ENCODE measurements at places on chromosomes 1 and 21. TPM values are rescaled to one million over a fixed set of nuclear protein-coding genes. Genes with fewer than 3 reads are reported as not detected.

The ZNF695 gene
- total RNA-seq, result 3.0 TPM

GRCh38 chr1:205353612-205354011 lies 3.1 kb downstream of the KLHDC8A start:
- DNase-seq, result no peak

The TMOD4 gene
- total RNA-seq, result not detected

DNA sequence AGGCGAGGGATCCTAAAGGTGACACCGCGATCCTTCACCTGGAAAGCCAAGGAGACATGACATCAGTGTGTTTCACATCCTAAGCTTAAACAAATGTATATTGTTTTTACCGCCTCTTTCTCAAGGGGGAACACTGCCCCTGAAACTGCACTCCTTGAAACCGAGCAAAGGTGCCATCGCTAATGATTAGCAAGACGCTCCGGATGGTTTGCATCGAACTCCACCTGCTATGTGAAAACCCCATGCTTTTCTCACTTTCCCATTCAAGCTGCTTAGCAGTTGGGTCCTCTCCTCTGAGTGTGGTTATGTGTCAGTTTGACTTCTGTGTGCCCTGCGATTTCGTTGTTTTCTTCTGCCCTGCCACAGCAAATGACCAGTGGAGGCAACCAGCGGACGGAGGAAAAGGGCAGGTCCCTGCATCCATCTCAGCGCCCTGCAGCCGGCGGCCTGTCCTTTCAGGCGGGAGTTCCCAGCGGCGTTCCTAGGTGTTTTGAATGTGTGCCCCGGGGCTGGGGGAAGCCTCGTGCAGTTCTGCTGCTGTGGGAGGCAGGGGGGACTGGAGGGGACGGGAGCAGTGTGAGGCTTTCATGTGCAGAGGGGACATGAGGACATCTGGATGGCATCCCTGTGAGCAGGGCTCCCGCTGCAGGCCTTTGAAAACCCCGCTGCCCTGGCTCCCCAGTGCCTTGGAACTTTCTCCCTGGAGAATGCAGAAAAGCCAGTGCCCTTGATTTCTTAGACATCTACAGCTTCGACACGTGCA lies 16.1 kb downstream of the ZBTB18 start:
- DNase-seq, result no peak

The TIPRL gene
- total RNA-seq, result 60.4 TPM

DNA sequence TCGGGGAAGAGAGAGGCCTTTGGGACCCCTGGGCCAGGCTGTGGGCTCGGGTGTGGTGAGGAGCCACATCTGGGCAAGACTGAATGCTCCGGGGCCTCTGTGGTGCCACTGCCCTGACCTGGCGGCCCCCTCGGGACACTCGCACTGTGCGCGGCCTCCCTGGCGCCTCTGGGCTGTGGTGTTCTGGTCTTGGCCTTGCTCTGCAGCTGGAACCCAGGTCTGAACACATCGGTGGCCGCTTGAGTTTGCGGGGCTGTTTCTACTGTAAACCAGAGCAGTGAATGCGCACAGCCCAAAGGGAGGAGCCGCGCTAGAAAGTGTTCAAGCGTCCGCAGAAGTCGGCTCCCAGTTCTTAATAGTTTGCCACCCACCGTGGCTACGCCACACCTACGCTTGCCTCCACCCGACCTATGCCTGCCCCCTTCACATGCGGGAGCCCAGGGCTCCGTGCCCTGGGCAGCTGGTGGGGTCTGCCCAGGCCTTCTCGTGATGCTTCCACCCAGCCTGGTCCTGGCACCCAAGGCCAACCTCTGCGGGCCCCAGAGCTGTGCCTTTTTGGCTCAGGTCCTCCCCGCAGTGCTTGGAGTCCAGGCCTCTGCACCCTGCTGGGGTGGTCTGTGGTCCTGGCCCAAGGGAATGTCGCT lies 4.4 kb downstream of the PDE9A start:
- no peak for DNase-seq

The KRTAP11-1 gene
- not detected for total RNA-seq
